Lower leg skin (tissue), 4 donors: ENCODE measurements at places on chromosomes 1 and 21. TPM values are rescaled to one million over a fixed set of nuclear protein-coding genes. Genes with fewer than 3 reads are reported as not detected.

Gene ANKRD45
- total RNA-seq: not detected

Gene PNRC2
- 75.8 TPM for total RNA-seq

Gene OR10Z1
- total RNA-seq: not detected

Gene LRRC71
- total RNA-seq: not detected

Gene JUN
- 589 TPM for total RNA-seq

Gene PSMA5
- 35.2 TPM for total RNA-seq

Gene GADD45A
- 25.3 TPM for total RNA-seq

Gene SH2D1B
- not detected for total RNA-seq

Gene ARHGEF19
- 63.1 TPM for total RNA-seq

Gene RAP1GAP
- total RNA-seq: 1.9 TPM

Gene IFNLR1
- total RNA-seq: 14.7 TPM

Gene AGBL4
- total RNA-seq: 0.08 TPM

Gene ARHGEF10L
- 105 TPM for total RNA-seq

Gene CA14
- 0.65 TPM for total RNA-seq

Gene LBR
- total RNA-seq: 16.4 TPM

Gene ERICH3
- total RNA-seq: not detected

Gene PTPRC
- 8.3 TPM for total RNA-seq

Gene WNT9A
- 1.6 TPM for total RNA-seq

Gene IL23R
- not detected for total RNA-seq

Gene ACTN2
- 0.06 TPM for total RNA-seq

Gene MTOR
- 31.5 TPM for total RNA-seq

Gene MAP1LC3C
- 7.4 TPM for total RNA-seq
